ENCODE measurements at places on chromosomes 1 and 21. TPM values are rescaled to one million over a fixed set of nuclear protein-coding genes. Genes with fewer than 3 reads are reported as not detected.

- DNase-seq = no peak
These were observed 60.7 kb upstream of the DIP2A start for GRCh38 chr21:46397993-46398392.

DNA sequence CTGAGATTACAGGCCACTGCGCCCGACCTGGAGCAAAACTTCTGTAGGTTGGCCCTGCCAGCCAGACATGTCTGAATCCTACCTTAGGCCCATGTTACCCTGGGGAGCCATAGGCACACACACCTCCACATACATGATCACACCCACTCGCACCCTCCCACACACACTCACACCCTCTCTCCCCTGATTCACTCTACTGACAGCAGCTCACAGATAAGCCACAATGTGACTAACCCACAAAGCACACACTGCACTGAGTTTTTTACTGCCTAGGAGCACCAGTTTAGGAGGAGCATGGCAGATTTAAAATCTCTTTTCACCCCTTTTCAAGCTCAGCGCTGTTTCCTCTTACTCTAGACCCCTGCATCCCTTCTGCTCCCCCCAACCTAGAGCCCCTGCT is 41.7 kb downstream of the SLC30A1 start:
- no peak for DNase-seq

The LIN28A gene
- not detected for total RNA-seq

DNA sequence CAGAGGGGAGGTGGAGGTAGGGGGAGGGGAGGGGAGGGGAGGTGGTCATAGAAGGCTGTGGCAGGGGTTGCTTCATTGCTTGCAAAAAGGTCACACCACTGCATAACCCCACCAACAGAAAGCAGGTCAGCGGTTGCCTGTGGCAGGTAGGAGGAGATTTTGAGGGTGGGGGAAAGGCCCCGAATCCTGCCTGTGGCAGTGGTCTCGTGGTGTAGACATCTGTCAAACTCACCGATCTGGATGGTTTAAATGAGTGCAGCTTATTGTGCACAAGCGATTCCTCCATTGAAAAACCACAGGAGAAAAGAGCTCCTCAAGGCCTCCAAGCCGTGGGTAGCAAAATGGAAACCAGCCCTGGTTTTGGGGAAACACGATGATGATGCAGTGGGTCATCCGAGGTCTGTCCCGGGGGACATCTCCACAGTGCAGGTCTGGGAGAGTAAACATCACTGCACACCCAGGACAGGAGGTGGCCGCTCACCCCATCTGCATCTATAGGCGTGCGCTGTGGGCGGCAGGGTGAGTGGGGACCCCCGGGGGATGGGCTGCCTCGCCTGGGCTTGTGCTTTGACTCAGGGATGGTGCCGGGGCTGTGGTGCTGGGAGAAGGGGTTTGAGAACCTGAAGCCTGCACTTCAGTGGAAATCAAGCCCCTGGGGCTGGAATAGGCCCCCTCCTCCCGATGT is 112.3 kb downstream of the CRYAA start:
- DNase-seq = no peak

The SCNM1 gene
- total RNA-seq = 47.4 TPM

GRCh38 chr1:216805953-216806352 is 82.7 kb upstream of the ESRRG start:
- DNase-seq = no peak

DNA sequence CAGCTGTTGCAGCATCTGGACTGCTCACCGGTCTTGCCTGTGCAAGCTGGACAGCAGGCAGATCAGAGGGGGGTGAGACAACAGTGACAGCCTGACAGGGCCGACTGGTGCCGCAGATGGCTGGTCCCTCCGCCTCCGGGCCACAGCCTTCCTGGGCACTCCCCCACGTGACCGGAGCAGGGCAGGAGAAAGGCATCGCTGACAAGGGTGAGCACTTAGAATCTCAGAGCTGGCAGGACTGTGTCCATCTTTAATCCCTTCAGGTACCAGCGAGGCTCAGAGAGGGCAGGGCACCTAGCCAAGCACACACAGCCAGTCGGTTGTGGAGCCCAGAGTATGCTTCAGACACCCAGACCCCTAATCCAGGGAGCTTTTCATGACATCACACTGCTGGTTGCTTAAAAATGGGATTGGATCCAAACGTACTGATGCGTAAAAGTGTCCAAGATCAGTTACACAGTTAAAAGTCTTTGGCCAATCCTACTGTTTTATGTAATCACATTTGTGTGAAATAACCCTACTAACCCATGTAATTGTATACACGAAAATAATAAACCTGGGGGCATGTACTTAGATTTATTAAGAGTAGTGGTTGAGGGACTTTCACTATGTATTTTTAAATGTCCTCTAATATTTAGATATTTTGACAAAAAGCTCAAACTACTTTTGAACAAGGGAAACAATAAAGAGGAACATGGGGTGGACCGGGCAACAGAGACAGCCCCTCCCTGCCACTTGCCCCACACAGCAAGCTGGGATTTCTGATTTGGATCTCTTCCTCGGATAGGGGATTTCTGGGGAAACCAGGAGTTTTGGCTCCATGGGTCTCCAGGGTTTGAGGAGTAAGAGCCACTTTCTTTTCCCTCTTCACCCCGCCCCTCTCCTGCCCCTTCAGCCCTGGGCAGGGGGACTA is 758 bp upstream of the CNTN2 start:
- DNase-seq = no peak

GRCh38 chr1:186244825-186245224 is 130.2 kb downstream of the TPR start:
- peak; percentile 59 for DNase-seq

The RAB3GAP2 gene
- 18.3 TPM for total RNA-seq

- peak; percentile 65 for DNase-seq
These were observed 97.4 kb downstream of the PATJ start for GRCh38 chr1:61839679-61840078.

The AXDND1 gene
- total RNA-seq = not detected

DNA sequence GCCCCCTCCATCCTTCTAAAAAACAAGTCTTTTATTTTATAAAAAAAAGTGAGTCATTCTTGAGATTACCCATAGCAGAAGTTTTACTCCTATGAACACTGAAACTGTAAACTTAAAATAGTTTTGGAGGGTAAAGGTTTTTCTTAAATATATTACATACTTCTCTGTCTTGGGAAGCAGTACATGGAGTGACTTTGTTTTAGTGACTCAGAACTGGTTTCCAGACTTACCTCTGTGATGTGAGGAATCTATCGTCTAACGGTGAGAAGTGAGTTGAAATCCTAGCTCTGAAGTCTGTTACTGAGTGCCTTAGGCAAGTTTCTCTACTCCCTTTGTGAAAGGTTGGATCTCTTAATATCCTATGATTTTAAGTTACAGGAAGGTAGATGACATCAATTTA is 176.3 kb upstream of the POU3F1 start:
- DNase-seq = no peak

The LCA5L gene
- total RNA-seq = 0.96 TPM

GRCh38 chr21:17658931-17659330 is 46.2 kb upstream of the BTG3 start:
- DNase-seq = no peak

The SMCP gene
- not detected for total RNA-seq

GRCh38 chr1:184085667-184086066 is 34.1 kb downstream of the TSEN15 start:
- no peak for DNase-seq

DNA sequence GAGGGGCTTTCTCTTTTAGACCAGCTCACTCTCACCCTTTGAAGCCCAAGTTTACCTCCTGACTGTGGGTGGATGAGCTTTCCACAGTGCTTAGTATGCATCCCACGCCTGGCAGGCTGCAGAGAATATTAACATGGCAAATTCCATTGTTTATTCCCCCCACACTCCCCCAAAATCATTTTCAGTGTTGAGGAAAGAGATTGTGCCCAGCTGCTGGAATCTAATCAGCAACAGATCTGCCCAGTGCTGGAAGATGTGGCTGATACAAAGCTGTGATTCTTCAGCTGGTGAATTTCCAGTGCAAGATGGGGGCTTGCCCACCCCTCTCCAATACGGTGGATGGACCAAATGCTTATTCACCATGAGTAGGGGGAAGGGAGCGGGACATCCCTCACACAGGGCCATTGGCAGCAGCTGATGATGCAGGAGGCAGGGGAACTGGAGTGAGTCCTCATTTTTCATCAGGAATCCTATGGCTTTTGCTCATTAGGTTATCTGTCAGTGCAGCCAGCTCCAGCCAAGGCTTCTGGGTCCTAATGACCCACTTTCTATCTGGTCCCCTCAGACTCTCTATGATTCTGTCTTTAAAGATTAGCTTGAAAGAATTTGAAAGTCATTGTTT is 39.7 kb upstream of the KCNA3 start:
- DNase-seq = no peak

DNA sequence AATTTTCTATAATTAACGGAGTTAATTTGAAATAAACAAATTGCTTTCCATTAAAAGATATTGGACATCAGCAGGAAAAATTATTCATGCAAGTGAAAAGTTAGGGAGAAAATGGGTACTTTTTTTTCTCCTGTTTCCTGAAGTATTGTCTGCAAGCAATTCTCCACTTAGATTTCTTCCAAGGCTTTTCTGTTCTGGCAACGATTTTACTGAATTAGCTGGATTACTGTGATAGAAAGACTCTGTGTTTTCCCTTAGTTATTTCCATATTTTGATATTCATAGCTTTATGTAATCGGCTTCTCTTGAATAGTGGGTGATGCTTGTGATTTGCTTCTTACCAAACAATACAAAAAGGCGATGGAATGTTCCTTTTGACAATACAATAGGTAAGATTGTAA is 1333.9 kb downstream of the AMY1C start:
- DNase-seq = no peak

The PRRX1 gene
- total RNA-seq = 52.6 TPM

The KIAA0319L gene
- total RNA-seq = 17.9 TPM

DNA sequence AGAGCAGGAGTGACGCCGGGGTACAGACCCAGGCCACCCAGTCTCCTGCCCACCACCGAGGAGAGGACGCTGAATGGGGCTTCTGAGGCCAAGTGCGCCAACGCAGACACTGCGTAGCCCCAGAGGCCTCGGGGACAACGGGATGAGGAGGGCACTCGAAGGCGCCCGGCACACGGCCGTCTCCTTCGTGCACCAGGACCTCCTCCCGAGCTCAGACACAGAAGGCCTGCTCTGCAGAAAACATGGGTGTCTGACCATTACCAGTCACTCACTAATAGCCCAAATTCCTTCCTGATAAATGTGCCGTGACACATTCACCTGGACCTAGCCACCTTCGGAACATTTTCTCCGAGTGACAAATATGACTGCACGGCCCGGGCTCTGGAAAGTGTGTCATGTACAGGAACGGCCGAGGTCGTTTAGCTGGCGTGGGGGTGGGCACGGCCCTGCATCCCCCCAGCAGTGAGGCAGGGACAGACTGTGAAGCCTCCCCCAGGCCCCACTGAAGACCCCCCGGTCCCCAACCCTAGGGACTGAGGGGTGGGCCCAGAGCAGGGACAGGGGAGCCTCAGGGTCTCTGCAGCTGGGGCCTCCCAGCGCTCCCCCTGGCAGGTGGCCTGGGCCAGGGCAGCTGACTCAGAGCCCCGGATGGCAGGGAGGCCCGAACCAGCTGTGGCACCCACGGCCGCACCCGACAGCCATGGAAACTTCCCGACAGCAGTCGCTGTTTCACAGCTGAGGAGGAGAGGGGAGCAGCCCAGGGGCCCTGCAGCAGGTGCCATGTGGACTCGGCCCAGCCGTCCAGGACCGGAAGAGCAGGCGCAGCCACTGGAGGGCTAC is 16.7 kb upstream of the COL6A2 start:
- peak; percentile 90 for DNase-seq

- DNase-seq = no peak
These were observed 154.8 kb upstream of the RGS18 start for GRCh38 chr1:192003295-192004077.

DNA sequence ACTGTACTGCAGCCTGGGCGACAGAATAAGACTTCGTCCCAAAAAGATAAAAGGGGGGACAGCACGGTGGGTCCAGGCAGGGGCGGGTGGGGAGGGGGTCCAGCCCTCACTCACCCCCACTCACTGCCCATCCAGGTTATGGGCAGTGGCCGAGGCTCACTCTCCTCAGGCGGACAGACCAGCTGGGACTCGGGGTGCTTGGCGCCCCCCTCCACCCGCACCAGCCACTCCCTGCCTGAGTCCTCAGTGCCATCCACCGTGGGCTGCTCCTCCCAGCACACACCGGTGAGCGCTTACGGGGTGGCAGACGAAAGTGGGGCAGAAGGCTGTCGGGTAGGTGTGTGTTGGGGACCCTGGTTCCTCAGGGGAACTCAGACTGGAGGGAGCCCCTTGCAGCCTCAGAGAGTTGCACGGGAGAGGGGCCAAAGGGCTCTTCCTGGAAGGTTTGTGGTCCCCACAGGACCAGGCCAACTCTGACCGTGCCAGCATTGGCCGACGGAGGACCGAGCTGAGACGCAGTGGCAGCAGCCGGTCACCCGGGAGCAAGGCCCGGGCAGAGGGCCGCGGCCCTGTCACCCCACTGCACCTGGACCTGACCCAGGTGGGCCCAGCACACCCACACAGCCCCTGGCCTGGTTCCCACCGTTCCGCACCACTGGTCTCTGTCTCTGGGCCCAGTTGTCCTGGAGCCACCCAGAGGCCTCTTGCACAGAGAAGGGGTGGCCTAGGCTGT is 6.6 kb downstream of the PLEKHN1 start:
- no peak for DNase-seq

The PLA2G2D gene
- total RNA-seq = not detected

DNA sequence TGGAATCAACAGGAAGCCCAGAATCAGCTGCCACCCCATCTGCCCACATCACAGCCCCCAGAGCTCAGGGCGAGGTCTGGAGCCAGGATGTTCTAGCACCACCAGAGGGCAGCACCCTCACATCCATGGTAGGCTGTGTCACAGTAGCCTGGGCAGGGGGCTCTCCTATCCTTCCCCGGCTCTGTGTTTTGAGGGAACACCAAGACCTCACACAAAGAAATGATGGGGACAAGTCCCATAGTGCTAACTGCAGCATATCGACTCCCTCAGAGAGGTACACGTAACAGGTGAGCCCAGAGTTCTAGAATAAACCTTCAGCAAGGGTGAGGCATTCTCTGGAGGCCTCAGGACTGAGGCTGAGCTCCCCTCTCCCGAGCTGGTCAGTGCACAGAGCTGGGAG is 2.3 kb upstream of the KCNC4 start:
- DNase-seq = peak; percentile 41

- DNase-seq = peak; percentile 13
These were observed 95.6 kb upstream of the KCNK1 start for GRCh38 chr1:233518344-233518743.

The SELENBP1 gene
- 5.2 TPM for total RNA-seq

DNA sequence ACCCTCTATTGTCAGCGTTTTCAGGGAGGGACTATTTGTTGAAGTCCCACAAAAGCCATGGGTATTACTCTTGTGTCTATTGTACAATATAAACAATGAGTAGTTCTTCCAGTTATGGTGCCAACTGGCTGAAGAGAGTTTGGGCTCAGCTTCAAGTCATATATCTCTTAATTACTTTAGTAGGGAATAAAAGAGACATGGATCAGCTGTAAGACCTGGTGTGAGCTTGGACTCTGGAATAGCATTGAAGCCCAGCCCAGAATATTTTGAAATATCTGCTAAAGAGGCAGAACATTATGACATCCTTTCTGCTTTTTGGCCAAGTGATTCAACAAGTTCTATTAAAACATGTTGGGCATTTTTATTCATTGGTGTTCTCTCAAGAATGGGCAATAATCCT is 224.9 kb downstream of the BACH1 start:
- no peak for DNase-seq

The PIP5K1A gene
- 39.5 TPM for total RNA-seq

The DDR2 gene
- total RNA-seq = 58.2 TPM

- DNase-seq = no peak
These were observed 845 bp upstream of the RGS5 start for GRCh38 chr1:163203561-163203960.

The THEM5 gene
- not detected for total RNA-seq

The CD1E gene
- not detected for total RNA-seq

- no peak for DNase-seq
These were observed 331.6 kb upstream of the ADAMTS5 start for GRCh38 chr21:27298465-27298864.
